Prostate gland (tissue), 2 donors: ENCODE measurements at places on chromosomes 5 and 9. TPM values are rescaled to one million over a fixed set of nuclear protein-coding genes. Genes with fewer than 3 reads are reported as not detected.

Gene SPATA31A7
- total RNA-seq = not detected

Gene GADD45G
- total RNA-seq = 88.5 TPM

Gene SCGB3A2
- not detected for total RNA-seq

Gene C9orf153
- 1.6 TPM for total RNA-seq

Gene OR1Q1
- total RNA-seq = not detected

Gene GPR21
- 0.97 TPM for total RNA-seq

Gene COL27A1
- total RNA-seq = 8.7 TPM

Gene IRX2
- total RNA-seq = 10.2 TPM

Gene TLX3
- total RNA-seq = not detected

Gene PCDHGA3
- total RNA-seq = 18.2 TPM

Gene OLFM1
- 11.7 TPM for total RNA-seq

Gene HEMGN
- total RNA-seq = 1.4 TPM

Gene CCDC171
- 7.6 TPM for total RNA-seq

Gene LRRC19
- not detected for total RNA-seq

Gene EXD3
- total RNA-seq = 32.6 TPM

Gene GFI1B
- total RNA-seq = not detected

Gene SLC38A9
- 20.8 TPM for total RNA-seq

Gene PCDHA7
- 0.46 TPM for total RNA-seq

Gene KIF4B
- total RNA-seq = not detected

Gene NIM1K
- not detected for total RNA-seq

Gene LCN12
- total RNA-seq = 4.1 TPM

Gene CCL19
- total RNA-seq = not detected

Gene WDR31
- 6.4 TPM for total RNA-seq

Gene SPATA31A3
- total RNA-seq = 0.74 TPM

Gene EIF4EBP3
- total RNA-seq = 41.4 TPM

Gene LAMC3
- 0.55 TPM for total RNA-seq

Gene AP3B1
- total RNA-seq = 33.1 TPM

Gene PLCXD3
- total RNA-seq = 1.1 TPM

Gene DBH
- total RNA-seq = not detected

Gene ENTPD2
- total RNA-seq = 10.9 TPM

Gene PPP3R2
- 3.3 TPM for total RNA-seq

Gene CATSPER3
- 3.2 TPM for total RNA-seq

Gene RPL37
- total RNA-seq = 188 TPM
